ENCODE measurements at places on chromosomes 3 and 15.

DNA sequence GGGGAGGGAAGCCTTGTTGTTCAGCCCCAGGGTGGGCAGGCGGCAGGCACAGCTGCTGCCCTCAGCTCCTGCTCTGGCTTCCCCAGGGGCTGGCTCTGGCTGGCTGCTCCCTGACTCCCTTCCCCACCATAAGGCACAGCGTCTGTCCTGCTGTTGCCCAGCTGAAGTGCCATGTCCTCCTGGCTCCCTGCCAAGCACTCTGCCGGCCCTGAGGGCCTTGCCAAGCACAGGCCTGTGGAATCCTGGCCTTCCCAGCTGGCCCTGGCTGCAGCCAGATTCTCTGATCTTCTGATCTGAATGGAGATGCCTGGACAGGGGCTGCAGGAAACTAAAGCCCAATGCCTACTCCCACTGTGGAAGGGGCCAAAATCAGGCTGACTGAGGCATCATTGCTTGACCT lies 1.1 kb downstream of the IQCF6 start:
- DNase-seq, result no peak
- H3K27me3 ChIP-seq, result peaks cover 11% of the 10 kb centered on the region
- H3K36me3 ChIP-seq, result no peaks in the 10 kb centered on the region
- no peak overlapping the region for H3K27ac ChIP-seq
- H3K4me3 ChIP-seq, result no peak overlapping the region

- H3K4me1 ChIP-seq, result no peaks in the 10 kb centered on the region
- H3K27ac ChIP-seq, result no peak overlapping the region
- no peaks in the 10 kb centered on the region for H3K36me3 ChIP-seq
- no peak for DNase-seq
- H3K4me3 ChIP-seq, result no peak overlapping the region
- no peaks in the 10 kb centered on the region for H3K27me3 ChIP-seq
These were observed 61.3 kb upstream of the VGLL4 start for GRCh38 chr3:11705049-11705448.

DNA sequence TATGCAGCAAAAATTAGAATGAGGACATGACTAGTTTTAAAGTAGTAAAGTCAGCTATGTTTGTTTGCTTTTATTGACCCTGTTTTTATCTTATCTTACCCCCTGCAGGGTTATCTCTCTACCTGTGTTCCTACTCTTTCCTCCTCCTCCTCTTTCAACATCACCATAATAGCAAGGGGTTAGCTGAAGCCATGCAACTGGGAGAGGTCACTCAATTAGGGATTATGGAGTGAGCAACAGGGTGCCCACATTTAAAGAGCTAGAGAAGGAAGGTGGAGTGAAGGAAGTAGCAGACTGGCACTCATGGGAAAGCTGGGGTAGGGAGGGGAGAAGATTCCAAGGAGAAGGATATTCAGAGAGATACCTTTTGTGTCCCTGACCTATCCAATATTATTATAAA lies 125.9 kb downstream of the LRTM1 start:
- no peak for DNase-seq
- no peaks in the 10 kb centered on the region for H3K27me3 ChIP-seq
- H3K27ac ChIP-seq, result no peak overlapping the region
- no peaks in the 10 kb centered on the region for H3K36me3 ChIP-seq

DNA sequence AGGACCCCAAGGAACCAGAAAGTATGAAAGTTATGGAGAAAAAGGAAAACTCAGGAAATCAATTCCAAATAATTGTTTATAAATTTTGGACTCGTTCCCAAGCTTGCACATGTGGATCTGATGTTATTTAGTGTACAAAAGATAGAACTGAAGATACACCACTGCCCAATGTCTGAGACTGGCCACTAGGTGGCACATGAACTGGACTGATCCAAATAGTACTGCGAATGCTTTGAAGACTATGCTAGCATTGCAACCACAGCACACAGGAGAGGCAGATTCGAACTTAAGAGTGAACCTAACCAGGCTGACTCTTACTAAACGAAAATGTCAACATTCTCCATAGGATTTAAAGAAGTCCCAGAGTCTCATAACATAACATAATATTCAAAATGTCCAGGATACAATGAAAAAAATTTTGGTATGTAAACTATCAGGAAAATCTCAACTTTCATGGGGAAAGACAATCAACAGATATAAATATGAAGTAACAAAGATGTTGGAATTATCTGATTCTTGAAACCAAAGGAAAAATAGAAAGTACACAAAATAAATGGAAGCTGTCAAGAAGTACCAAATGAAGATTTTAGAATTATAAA lies 596.7 kb downstream of the FGF12 start:
- no peaks in the 10 kb centered on the region for H3K27me3 ChIP-seq
- no peaks in the 10 kb centered on the region for H3K4me1 ChIP-seq
- no peaks in the 10 kb centered on the region for H3K36me3 ChIP-seq

DNA sequence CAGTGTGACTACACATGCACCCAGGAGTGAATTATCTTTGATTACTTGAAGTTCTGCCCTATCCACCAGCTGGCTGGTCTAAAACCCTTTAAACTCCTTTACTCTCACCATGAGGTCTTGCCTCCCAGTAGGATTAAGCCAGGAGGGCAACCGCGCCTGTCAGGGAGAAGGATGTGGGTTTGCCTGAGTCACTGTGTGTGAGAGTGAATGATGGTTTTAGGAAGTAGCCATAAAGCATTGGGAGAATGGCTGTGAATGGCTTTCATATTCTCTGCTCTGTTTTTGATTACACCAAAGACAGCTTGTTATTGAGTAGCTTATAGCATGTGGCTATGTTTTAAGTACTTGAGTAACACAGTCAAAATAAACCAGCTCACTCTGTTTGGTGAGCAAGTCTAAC lies 637.7 kb upstream of the TBL1XR1 start:
- DNase-seq, result no peak
- no peak overlapping the region for H3K4me3 ChIP-seq
- H3K27me3 ChIP-seq, result no peaks in the 10 kb centered on the region
- H3K36me3 ChIP-seq, result no peaks in the 10 kb centered on the region

DNA sequence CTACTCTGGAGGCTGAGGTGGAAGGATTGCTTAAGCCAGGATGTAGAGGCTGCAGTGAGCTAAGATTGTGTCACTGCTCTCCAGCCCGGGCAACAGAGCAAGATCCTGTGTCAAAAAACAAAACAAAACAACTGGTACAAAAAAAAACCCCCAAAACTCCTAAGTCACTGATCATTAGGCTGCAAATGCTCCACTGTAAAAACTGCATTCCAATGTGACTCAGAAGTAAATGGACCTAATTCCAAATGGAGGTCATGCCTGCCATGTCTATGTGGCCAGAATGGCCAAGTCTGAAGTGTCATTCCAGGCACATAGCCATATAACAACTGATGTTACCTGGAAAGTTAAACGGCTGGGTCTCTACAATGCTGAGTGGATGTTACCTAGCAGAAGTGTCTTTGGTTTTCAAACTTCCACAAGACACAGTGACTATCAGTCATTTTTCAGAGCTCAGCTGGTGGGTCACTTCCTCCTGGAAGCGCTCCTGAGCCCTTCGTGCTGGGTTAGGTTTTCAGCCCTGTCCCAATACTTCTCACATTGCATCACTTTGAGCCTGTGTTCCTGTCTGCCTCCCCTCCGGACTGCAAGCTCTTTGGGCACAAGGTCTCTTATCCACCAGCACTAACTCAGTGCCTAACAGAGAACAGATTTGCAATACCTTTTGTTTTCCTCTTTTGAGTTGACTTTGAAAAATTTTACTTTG lies 10.6 kb downstream of the FSTL1 start:
- DNase-seq, result no peak
- no peak overlapping the region for H3K27ac ChIP-seq

- H3K27ac ChIP-seq, result no peak overlapping the region
- peaks cover 3% of the 10 kb centered on the region for H3K27me3 ChIP-seq
- no peaks in the 10 kb centered on the region for H3K4me1 ChIP-seq
- H3K4me3 ChIP-seq, result no peak overlapping the region
- no peaks in the 10 kb centered on the region for H3K36me3 ChIP-seq
- DNase-seq, result no peak
These were observed 149.6 kb downstream of the AGBL1 start for GRCh38 chr15:86229306-86229705.

- no peak overlapping the region for H3K27ac ChIP-seq
- no peaks in the 10 kb centered on the region for H3K4me1 ChIP-seq
- no peaks in the 10 kb centered on the region for H3K36me3 ChIP-seq
- DNase-seq, result no peak
These were observed 273.9 kb downstream of the SATB1 start for GRCh38 chr3:18151199-18151598.

- DNase-seq, result no peak
- no peak overlapping the region for H3K4me3 ChIP-seq
- no peaks in the 10 kb centered on the region for H3K4me1 ChIP-seq
- H3K27ac ChIP-seq, result no peak overlapping the region
These were observed 53.0 kb downstream of the DZIP3 start for GRCh38 chr3:108642526-108642925.

GRCh38 chr3:138451595-138452162 lies 17.3 kb downstream of the ESYT3 start:
- DNase-seq, result no peak
- H3K4me1 ChIP-seq, result peaks cover 5% of the 10 kb centered on the region
- no peaks in the 10 kb centered on the region for H3K27me3 ChIP-seq
- no peak overlapping the region for H3K27ac ChIP-seq

- no peaks in the 10 kb centered on the region for H3K27me3 ChIP-seq
- H3K4me3 ChIP-seq, result no peak overlapping the region
- no peaks in the 10 kb centered on the region for H3K4me1 ChIP-seq
- DNase-seq, result no peak
- H3K36me3 ChIP-seq, result no peaks in the 10 kb centered on the region
These were observed 141.8 kb downstream of the THSD4 start for GRCh38 chr15:71256934-71257664.

GRCh38 chr3:15281817-15282216 lies 50.6 kb downstream of the SH3BP5 start:
- peaks cover 26% of the 10 kb centered on the region for H3K27me3 ChIP-seq
- no peaks in the 10 kb centered on the region for H3K36me3 ChIP-seq
- H3K27ac ChIP-seq, result no peak overlapping the region
- H3K4me1 ChIP-seq, result peaks cover 11% of the 10 kb centered on the region
- no peak overlapping the region for H3K4me3 ChIP-seq

DNA sequence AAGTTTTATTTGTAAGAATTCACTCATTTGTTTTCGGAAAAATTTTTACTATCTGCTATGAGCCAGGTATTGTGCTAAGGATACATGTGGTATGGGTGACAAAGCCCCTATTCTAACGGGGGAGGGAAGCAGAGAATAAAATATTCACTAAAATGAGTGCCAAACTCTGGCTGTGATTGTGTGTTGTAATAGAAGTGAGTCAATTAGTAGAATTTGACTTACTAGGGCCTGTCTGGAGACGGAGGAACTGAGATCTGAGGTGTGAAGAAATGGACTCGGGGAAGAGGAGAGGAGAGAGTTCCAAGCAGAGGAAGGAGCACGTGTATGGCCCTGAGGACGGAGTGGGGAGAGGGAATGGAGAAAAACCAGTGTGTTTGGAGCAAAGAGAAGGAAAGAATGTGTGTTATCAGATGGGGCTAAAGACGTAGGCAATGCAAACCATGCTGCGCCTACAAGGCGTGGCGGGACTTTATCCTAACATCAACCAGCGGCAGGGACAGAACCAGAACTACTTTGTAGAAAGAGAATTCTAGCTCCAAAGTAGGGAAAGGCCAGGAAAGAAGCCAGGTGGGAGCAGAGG lies 89.1 kb downstream of the OSBPL10 start:
- peaks cover 15% of the 10 kb centered on the region for H3K27me3 ChIP-seq
- H3K27ac ChIP-seq, result no peak overlapping the region
- no peak for DNase-seq
- no peaks in the 10 kb centered on the region for H3K36me3 ChIP-seq
- peaks cover 8% of the 10 kb centered on the region for H3K4me1 ChIP-seq

DNA sequence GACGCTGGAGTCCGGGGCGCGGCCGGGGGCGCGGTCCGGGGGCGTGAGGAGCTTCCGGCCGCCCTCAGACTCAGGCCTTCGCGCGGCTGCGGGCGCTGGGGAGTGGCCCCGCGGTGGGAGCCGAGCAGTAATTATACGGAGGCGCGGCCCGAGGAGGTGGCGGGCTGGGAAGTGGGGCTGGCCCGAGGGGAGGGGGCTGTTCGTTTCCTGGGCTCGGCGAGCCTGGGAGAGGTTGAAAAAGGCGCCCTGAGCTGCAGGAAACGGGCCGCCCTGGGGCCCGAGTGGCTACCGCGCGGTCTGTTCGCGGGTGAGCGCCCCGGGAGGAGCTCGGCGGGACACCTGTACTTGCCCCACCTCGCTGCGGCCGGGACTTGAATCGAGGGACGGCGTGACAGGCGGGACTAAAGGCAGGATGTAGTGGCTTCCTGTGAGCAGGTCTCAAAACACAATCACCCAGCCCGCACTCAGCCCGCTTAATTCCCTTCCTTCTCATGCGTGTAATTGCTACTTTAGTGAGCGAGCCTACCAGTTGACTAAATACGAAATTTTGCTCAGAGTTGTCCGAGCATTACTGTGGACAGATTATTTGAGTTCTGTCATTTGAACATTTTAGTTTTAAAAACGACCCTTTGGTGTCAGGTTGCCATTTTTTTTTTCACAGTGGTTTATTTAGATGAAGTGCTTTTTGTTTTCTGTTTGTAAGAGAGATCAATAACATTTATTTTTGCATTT lies 860 bp downstream of the RASA2 start:
- peak overlapping the region; percentile 96 for H3K27ac ChIP-seq
- peaks cover 45% of the 10 kb centered on the region for H3K36me3 ChIP-seq
- peak; percentile 96 for DNase-seq
- H3K4me1 ChIP-seq, result peaks cover 74% of the 10 kb centered on the region
- H3K4me3 ChIP-seq, result peak overlapping the region; percentile 88

- no peak overlapping the region for H3K4me3 ChIP-seq
- no peak overlapping the region for H3K27ac ChIP-seq
- DNase-seq, result no peak
- peaks cover 2% of the 10 kb centered on the region for H3K36me3 ChIP-seq
These were observed 5.6 kb upstream of the AKAP13 start for GRCh38 chr15:85374831-85375230.

DNA sequence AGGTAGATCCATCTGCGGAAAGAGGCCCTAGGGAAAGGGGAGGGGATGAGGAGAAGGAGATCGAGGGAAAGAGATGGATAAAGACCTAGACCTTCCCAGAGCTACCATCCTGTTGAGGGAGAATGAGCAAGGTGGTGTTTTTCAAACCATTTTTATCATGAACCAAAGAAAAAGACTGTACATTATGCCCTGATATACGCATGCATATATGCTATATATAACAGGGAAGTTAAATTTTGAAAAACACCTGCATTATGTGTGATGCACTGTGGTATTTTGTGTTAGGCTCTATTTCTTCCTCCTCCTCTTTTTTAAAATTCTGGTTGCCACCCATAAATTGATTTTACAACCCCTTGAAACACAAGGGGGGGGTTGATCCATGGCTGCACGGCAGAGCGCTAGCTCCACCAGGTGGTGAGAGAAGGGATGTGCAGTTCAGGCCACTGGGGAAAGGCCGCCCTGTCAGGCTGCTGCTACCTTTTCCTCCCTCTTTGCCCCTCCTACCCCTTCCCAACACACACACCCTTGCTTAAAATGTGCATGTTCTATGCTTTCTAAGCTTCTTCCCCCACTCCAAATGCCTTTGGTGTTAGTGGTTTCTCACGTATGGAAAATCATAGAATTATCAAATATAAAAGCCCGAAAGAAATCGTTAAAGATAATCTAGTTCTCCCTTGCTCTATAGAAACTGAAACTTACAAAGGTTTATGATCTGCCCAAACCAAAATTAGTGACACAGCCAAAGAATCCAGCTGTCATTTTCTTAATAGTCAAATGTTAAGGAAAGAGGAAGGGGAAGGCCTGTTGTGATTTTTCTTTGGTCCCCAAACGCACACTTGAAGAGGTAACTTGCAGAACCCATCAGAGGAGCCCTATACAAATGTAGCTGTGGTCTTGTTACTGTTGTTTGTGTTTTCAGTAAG lies 262.0 kb upstream of the UMPS start:
- no peaks in the 10 kb centered on the region for H3K4me1 ChIP-seq
- no peak overlapping the region for H3K4me3 ChIP-seq
- DNase-seq, result peak; percentile 45
- no peak overlapping the region for H3K27ac ChIP-seq
- H3K27me3 ChIP-seq, result peaks cover 17% of the 10 kb centered on the region

Data from activated CD8-positive, alpha-beta T cell treated with anti-CD3 and anti-CD28 coated beads, Interleukin-2, amount 10 ng/mL, durations not matched to agents 7 days and 5 days (primary cell).